ENCODE measurements at places on chromosomes 5 and 9.
A peak's percentile ranks its signal among the peaks of the same experiment; 100 is the strongest.

- no peak for DNase-seq
Measured at GRCh38 chr5:36502608-36503007, 103.8 kb upstream of the SLC1A3 start.

GRCh38 chr9:126668058-126668457, 54.3 kb downstream of the LMX1B start:
- no peak for DNase-seq

GRCh38 chr5:98785244-98785643, 11.8 kb downstream of the RGMB start:
- DNase-seq: no peak

DNA sequence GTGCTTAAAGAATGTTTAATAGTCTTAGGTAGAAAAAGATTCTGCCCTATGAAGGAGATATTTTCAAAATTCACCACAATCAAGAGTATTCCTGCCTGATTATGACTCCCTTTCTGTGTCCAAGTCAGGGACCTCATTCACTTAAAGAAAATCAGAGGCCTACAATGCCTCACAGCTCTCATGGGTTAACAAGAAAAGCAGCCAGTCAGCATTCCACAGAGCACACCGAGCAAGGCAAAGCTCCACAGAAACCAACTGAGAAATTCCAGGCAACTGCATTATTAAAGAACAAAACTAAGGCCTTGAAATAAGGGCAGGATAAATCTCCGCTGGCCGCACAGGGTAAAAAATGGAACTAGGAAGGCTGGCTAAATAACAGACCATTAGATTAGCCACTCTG, 161.1 kb downstream of the TARS1 start:
- DNase-seq: no peak

- no peak for DNase-seq
Measured at GRCh38 chr5:56183506-56183905, 49.6 kb downstream of the ANKRD55 start.

GRCh38 chr5:83831834-83832233, 111.2 kb upstream of the HAPLN1 start:
- no peak for DNase-seq

DNA sequence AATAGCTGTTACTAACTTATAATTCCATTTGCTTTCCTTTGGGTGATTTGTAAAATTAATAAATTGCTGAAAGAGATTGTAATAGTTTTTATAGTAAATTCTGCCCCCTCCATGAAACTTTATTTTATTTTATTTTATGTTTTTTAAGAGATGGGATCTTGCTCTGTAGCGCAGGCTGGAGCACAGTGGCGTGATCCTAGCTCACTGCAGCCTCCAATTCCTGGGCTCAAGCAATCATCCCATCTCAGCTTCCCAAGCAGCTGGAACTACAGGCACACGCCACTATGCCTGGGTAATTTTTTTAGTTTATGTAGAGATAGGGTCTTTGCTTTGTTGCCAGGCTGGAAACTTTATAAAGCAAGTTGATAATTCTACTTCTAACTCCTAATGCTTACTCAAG, 395 bp downstream of the IL33 start:
- DNase-seq: no peak

GRCh38 chr5:128062172-128062746, 21.3 kb upstream of the SLC12A2 start:
- DNase-seq: no peak

DNA sequence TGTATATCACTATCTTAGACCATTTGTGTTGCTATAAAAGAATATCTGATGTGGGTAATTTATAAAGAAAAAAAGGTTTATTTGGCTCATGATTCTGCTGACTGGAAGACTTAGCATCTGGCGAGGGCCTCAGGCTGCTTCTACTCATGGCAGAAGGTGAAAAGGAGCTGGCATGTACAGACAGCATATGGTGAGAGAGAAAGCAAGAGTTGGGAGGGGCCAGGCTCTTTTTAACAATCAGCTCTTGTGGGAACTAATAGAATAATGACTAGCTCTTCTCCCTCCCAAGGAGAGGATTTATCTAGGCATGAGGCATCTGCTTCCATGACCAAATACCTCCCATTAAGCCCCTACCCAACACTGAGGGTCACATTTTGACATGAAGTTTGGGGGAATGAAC, 130.2 kb upstream of the SV2C start:
- DNase-seq: no peak

DNA sequence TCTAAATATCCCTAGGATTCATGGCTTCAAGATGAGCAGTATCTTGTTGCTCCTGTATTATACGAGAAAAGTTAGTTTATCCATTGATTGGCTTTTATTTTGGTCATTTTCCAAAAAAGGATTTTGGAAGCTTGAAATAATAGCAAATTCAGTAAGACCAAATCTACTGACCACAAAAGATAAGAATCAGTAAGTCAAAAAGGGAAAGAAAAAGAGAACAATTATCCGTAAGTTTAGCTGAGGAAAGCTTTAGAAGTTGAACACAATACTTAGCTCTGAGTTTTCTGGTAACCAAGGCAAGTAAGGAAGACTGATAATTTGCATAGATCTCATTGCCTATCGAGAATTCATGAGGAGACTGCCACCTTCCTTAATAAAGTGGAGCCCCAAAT, 9.1 kb downstream of the TGFBR1 start:
- no peak for DNase-seq

- no peak for DNase-seq
Measured at GRCh38 chr5:132776131-132776937, 705 bp downstream of the SEPTIN8 start.

DNA sequence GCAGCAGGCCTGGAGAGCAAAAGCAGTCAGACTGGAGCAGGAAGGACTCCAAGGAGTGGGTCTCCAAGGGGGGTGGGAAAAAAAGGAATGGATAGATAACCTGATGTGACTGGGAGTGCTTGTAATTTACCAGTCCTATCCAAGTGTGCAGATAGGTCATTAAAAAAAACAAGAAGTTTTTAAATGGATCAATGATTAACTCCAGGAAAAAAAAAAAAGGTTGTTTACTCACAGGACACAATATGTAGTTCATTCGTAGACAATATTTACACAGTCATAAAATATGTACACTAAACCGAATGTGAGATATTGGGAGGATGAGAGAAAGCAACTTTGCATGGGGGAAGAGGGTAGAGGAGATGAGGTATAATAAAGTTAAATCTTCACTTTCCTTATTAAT, 20.4 kb downstream of the ZBTB5 start:
- DNase-seq: no peak

GRCh38 chr5:137126829-137127228, 372.3 kb downstream of the SPOCK1 start:
- no peak for DNase-seq

DNA sequence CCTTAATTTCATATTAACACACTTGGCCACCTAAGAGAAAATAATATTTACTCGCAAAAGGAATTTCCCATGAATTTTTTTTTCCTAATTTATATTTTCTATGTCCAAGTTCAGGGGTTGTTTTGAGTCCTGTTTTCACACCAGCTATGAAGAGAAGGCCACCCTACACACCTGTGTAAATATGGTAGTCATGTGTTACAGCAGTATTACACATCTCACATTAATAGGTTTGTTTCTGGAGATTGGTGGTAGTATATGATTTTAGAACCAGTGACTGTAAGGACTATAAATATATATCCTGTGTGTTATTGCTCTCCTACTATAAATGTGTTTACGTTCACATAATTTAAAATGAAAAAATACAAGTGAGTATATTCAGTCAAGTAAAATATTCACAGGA, 147.5 kb downstream of the PAM start:
- DNase-seq: no peak

DNA sequence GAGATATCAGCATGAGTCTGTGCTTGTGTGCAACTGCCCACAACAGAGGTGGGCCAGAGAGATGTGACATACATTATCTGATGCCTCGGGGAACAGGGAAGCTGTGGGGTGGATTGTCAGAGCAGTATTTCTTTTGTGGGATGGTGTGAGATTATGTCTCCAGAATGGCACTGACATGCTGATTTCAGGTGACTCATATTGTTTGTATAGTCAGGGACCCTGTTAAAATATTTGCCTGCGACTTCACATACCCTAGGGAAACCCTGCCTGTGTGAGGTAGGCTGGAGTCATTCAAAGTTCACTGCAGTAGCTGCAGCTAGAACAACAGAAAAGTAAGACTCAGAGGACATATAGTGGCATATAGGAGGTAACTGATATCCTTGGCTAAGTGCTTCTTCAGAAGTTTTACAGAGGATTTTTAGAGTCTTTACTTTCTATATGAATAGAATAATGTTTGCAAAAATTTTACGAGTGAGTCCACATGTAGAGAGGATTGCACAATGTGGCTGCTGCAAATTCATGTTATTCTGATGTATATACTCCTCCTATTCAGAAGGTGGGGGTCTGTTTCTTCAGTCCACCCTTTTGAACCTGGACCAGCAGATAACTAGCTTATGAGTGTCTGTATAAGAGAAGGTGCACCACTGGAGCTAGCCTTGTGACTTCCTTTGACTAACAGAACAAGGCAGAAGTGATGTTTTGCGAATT, 89.3 kb downstream of the MACIR start:
- no peak for DNase-seq

DNA sequence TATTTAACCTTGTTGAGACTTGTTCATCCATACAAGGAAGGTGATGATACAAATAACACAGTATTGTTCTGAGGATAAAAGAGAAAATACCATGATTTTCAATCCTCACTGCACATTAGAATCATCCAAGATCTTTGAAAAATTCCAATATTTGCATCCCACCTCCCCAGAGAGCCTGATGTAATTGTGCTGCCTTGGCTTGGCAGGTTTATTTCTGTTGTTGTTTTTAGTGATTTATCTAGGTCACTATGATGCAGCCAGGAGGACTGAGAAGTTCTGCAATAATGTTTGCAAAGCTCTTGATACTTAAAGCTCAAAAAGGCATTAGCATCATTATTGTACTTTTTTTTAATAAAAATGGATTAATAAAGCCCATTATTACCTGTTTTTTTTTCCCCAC, 67.0 kb upstream of the NMUR2 start:
- peak; percentile 10 for DNase-seq

DNA sequence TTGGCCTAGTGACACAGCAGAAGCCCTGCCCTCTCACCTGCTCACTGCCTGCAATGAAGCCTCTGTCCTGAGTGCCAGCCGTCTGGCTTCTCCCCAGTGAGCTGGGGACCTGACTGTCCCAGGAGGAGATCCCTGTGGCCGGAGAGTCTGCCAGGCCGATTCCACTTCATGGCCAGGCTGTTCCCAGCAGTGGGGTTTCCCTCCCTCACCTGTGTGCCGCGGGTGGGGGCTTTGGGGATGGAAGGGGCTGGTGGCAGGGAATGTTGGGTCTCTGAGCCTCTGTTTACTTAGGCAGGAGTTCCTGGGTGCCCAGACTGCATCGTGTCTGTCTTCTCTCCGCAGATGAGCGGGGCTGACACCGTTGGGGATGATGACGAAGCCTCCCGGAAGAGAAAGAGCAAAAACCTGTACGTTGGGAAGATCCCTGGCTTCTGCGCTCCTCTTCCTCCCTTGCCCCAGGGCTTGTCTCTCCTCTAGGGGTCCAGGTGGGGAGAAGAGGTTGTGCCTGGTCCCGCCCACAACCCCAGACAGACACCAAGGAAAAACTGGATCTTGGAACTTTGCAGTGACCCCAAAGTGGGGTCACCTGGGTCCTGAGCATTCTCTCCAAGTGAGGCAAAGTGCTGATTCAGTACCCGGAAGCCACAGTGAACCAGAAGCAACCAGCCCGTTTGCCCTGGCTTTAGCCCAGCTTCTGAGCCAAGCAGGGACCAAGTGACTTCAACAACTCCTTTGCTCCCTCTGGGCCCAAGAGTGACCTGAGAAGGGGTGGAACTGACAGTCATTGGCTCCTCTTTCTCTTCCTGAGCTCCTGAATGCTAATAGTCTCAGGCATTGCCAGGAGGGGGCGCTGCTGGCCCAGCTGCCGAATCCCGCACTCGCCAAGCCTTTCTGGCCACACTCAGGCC, 127.7 kb downstream of the RGS3 start:
- DNase-seq: no peak

GRCh38 chr9:112774006-112774996, 23.7 kb downstream of the SNX30 start:
- DNase-seq: no peak

DNA sequence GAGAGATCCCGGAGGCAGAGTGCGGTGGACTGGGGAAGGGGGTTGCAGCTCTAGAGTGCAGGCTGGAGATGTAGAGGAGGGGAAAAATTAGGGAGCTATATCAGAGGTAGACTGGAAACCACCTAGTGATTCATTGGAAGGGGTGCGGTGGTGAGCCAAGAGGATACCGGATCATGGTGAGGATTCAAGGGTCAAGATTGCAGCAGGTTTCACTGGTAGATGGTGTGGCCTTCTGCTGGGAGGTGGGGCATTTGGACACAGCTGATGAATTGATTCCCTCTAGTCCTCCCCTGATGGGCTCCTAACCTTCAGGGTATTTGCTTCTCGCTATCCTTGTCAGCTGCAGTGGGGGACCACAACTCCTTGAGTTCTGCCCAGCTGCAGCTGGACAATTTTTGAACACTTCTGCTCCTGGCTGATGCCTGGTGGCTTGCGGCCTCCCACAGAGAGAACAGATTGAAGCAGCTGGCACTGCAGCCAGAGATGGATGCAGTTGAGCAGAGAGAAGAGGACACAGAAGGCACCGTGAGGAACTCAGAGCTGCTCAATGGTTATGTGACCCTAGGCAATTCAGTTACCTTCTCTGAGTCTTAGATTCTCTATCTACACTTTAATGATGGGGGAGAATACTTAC, 134.4 kb upstream of the ABCA1 start:
- DNase-seq: no peak

DNA sequence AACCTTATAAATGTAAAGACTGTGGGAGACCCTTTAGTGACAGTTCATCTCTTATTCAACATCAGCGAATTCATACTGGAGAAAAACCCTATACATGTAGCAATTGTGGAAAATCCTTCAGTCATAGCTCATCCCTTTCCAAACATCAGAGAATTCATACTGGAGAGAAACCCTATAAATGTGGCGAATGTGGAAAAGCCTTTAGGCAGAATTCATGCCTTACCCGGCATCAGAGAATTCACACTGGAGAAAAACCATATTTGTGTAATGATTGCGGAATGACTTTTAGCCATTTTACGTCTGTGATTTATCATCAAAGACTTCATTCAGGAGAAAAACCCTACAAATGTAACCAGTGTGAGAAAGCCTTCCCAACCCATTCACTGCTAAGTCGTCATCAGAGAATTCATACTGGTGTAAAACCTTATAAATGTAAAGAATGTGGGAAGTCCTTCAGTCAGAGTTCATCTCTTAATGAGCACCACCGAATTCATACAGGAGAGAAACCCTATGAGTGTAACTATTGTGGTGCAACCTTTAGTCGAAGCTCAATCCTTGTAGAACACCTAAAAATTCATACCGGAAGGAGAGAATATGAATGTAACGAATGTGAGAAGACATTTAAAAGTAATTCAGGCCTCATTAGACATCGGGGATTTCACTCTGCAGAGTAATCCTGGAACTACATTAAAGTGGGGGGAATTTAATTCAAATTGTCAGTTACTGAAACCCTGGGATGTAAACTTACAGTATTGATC, 17.7 kb downstream of the ZNF483 start:
- DNase-seq: no peak

GRCh38 chr5:122951658-122952057, 84.9 kb downstream of the PPIC start:
- no peak for DNase-seq

Measured in cerebellar nuclear complex (tissue), 1 donor.